ENCODE measurements at places on chromosomes 4 and X.

DNA sequence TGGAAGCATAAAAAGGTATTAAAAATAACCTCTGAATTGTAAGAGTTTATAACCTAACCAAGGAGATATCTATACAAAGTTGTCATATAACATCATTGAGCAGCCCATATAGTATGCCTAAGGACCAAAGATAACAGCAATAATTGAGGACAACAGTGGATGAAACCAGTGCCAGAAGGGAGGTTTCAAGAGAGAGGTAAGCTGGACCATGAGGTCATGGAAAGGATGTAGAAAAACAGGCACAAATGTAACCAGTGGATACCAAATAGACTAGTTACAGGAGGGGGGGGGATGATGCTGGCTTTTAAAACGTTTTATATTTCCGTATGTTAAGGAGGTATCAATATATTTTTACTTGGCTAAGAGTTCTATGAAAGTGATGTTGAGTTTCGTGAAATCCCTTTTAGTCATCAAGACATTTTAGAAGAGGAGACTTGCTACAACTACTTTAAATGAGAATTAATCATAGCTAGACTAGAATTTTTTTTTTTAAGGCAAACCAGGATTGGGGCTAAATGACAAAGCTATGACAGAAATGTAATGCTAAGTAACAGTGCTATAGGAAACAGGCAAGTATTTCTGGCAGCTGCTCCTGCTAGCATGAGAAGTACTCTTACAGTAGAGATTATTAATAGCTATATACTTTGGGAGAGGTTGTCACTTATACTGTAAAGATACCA, 161.1 kb downstream of the FBXW7 start:
- DNase-seq = no peak

- no peak for DNase-seq
Measured at GRCh38 chrX:136195247-136195646, 47.9 kb downstream of the FHL1 start.

- DNase-seq = peak; percentile 43
Measured at GRCh38 chrX:72094894-72095293, 36.8 kb downstream of the RTL5 start.

DNA sequence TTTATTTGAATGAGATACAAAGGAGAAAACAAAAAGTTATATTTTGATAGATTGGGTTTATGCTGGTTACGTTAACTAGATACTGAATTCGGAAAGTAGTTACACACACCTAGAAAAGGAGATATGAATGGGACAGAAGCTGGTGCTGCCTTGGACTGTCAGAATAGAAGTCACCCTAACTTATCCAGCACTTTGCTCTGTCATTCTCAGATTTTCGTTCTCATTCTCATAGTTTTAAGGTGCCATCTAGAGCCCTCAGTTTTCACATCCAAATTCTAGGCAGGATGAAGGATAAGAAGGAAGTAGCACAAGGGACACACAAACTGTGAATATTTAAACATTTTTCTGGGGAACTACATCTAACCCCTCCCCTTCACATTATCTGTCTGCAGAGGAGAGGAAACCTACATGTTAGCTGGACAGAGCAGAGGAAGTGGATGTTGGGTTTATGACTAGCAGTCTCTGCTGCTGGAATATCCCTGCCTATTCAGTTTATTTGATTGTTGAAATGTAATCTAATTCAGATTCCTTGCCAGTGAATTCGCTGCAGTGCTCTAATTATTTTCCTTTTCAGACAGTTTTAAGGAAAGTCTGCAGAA, 521.9 kb downstream of the FAT4 start:
- no peak for DNase-seq

GRCh38 chrX:50813843-50814661, at the start of gene SHROOM4:
SHROOM4 (minus strand) TSS chrX:50814194; CDS start chrX:50814018, 176 bp downstream.
- DNase-seq = peak; percentile 76

GRCh38 chrX:129823522-129823921, 20.2 kb downstream of the ZDHHC9 start:
- no peak for DNase-seq
